Neural progenitor cell (in vitro differentiated cells): ENCODE measurements at places on chromosomes 1 and 21. TPM values are rescaled to one million over a fixed set of nuclear protein-coding genes. Genes with fewer than 3 reads are reported as not detected.

- H3K27ac ChIP-seq: no peak overlapping the region
- H3K4me1 ChIP-seq: peaks cover 4% of the 10 kb centered on the region
- H3K27me3 ChIP-seq: no peaks in the 10 kb centered on the region
- no peak for DNase-seq
- H3K4me3 ChIP-seq: no peak overlapping the region
- H3K36me3 ChIP-seq: no peaks in the 10 kb centered on the region
Measured at GRCh38 chr1:76374086-76374485, 299.5 kb downstream of the ST6GALNAC3 start.

GRCh38 chr1:72891976-72892375, 609.6 kb upstream of the NEGR1 start:
- no peak for DNase-seq
- no peak overlapping the region for H3K4me3 ChIP-seq
- no peaks in the 10 kb centered on the region for H3K27me3 ChIP-seq
- H3K36me3 ChIP-seq: no peaks in the 10 kb centered on the region

DNA sequence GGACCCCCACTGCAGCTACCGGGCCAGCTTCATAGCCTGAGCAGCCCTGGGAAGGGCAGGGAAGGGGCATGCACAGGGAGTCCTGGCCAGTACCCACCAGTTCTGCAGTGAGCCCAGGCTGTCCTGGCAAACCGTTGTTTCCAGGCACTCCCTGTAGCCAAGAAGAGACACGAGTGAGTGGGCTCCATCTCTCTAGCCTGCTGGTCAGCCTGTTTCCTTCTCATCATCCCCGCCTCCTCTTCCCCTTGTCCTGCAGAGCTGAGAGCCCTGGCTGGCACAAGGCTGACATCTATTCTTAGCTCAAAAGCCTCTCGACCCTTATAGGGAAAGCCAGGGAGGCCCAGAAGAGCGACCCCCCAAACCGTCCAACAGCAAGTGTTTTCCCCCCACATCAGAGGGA, 28.7 kb downstream of the COL16A1 start:
- H3K4me3 ChIP-seq: no peak overlapping the region
- no peak overlapping the region for H3K27ac ChIP-seq
- H3K27me3 ChIP-seq: no peaks in the 10 kb centered on the region
- H3K4me1 ChIP-seq: peaks cover 10% of the 10 kb centered on the region
- H3K36me3 ChIP-seq: no peaks in the 10 kb centered on the region
- no peak for DNase-seq

PAPPA2 gene
- total RNA-seq: 0.17 and 0.65 TPM in 2 replicates

DISP3 gene
- 2.0 and 3.4 TPM in 2 replicates for total RNA-seq
